ENCODE measurements at places on chromosomes 5 and 9.

DNA sequence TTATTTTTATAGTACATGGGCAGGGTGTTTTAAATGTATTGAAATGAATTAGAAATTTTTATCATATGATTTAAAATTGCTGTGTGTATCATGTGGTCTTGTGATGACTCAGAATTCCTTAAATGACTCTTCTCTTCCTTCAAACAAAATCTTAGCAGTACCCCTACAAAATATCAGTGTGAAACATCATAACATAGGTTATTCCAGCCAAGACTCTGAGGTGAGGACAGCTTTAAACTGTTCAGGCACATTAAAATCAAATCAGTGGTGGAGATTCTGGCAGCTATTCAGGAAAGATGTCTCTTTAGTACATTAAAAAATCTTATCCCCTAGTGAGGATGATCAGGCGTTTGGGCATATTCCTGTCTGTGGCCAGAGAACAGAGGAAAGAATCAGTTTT is 174.0 kb downstream of the MAN2A1 start:
- DNase-seq: no peak

- DNase-seq: no peak
Measured at GRCh38 chr9:98606730-98607129, 102.0 kb downstream of the GABBR2 start.

DNA sequence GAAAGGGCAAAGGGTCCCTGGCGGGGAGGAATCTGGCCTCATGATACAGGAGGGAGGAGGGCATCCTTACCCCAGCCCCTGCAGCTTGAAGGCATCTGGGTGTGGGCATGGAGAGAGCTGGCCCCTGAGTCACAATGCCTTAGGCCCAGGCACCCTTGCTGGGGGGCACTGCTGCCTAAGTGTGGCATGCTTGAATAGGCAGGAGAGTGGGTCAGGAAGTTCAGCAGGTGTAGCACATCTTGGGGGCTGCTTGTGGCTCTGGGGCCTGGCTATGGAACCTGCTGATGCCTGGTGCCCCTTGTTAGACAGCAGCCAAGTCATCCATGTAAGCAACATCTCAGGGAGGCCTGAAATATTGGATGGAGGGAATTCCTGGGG is 63.1 kb downstream of the HSPA4 start:
- no peak for DNase-seq

- no peak for DNase-seq
Measured at GRCh38 chr9:34171753-34172535, 6.9 kb upstream of the UBAP1 start.

DNA sequence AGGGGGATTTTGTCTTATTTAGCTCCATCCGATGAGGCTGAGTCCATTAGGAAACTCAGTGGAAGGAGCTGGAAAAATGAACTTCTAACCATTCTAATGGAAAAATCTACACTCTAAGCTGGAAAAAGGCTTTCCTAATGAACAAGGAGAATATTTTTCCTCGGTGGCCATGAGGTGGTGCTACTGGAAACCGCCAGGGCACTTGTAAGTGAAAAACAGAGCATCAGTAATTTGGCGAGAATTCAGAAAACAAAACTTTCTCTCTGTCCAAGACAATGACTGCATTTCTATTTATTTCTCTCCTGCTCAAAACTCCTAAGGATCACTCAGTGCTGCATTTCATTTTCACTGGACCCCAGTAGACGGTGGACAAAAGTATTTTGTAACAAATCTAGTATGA is 237.6 kb downstream of the TENT4A start:
- DNase-seq: no peak

GRCh38 chr9:99833735-99834134 is 12.1 kb downstream of the NR4A3 start:
- no peak for DNase-seq

GRCh38 chr9:1707291-1707690 is 307.9 kb upstream of the SMARCA2 start:
- no peak for DNase-seq

DNA sequence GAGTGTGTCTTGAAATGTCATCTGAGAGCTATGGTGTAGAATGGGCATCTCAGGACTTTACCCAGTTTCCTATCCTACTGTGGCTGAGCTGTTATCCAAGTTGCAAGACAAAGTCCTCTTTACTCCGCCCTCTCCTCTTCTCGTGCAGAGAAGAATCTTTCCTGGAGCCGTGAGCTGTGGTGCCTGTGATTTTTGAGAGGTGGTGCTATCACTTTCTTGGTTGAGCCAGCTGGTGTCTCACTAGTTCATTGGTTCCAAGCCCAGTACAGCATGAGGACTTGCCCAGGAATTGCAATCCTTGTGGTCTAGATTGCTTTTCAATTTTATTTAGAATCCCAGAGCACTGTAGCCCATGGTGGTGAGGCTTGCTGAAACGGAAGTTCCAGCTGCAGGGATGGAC is 2300.3 kb downstream of the MAT2B start:
- no peak for DNase-seq

- DNase-seq: no peak
Measured at GRCh38 chr5:164980480-164980879, 1475.1 kb downstream of the MAT2B start.

GRCh38 chr9:94933511-94933828 is 207.0 kb downstream of the AOPEP start:
- DNase-seq: no peak
